Cardiac ventricle fibroblast (primary cell): ENCODE measurements at places on chromosomes 2 and 18. TPM values are rescaled to one million over a fixed set of nuclear protein-coding genes. Genes with fewer than 3 reads are reported as not detected.

The SCYGR2 gene
- total RNA-seq: not detected in 2 replicates

The TUBA4B gene
- not detected in 2 replicates for total RNA-seq

The EFR3B gene
- total RNA-seq: 0.24 and 0.50 TPM in 2 replicates

The SERPINB7 gene
- total RNA-seq: 2.2 TPM in 1 of 2 replicates, not detected in the other

The CENPA gene
- total RNA-seq: 0.87 and 1.9 TPM in 2 replicates

The CASP10 gene
- total RNA-seq: 2.7 and 3.7 TPM in 2 replicates

The GALNT3 gene
- total RNA-seq: 0.20 and 0.69 TPM in 2 replicates

The C2orf42 gene
- total RNA-seq: 12.2 and 13.5 TPM in 2 replicates

The ADD2 gene
- 0.05 TPM in 1 of 2 replicates, not detected in the other for total RNA-seq

The RTP5 gene
- not detected in 2 replicates for total RNA-seq

The ARID5A gene
- 12.1 and 13.5 TPM in 2 replicates for total RNA-seq

The TXNDC2 gene
- 0.19 TPM in 1 of 2 replicates, not detected in the other for total RNA-seq

The GREB1L gene
- 0.12 and 0.15 TPM in 2 replicates for total RNA-seq

The ZFP36L2 gene
- 90.6 and 98.1 TPM in 2 replicates for total RNA-seq

The PSMA8 gene
- total RNA-seq: not detected in 2 replicates

The NT5C1B gene
- total RNA-seq: 0.10 TPM in 1 of 2 replicates, not detected in the other

The BMP10 gene
- total RNA-seq: not detected in 2 replicates

The TET3 gene
- 3.4 TPM in 2 replicates for total RNA-seq

The TSPYL6 gene
- not detected in 2 replicates for total RNA-seq

The POTEI gene
- not detected in 2 replicates for total RNA-seq

The CNGA3 gene
- total RNA-seq: not detected in 2 replicates

The GPAT2 gene
- 2.3 and 3.2 TPM in 2 replicates for total RNA-seq

The PHOSPHO2 gene
- total RNA-seq: 1.1 and 3.9 TPM in 2 replicates

The CFC1 gene
- not detected in 2 replicates for total RNA-seq

The SP3 gene
- total RNA-seq: 72.7 and 81.9 TPM in 2 replicates

The C2orf66 gene
- 0.20 and 0.56 TPM in 2 replicates for total RNA-seq

The PKDCC gene
- total RNA-seq: 65.5 and 73.6 TPM in 2 replicates

The REG3G gene
- not detected in 2 replicates for total RNA-seq

The CRIM1 gene
- 62.3 and 68.2 TPM in 2 replicates for total RNA-seq

The COLEC12 gene
- 73.4 and 73.8 TPM in 2 replicates for total RNA-seq

The MREG gene
- total RNA-seq: 1.8 and 3.5 TPM in 2 replicates

The GRHL1 gene
- not detected in 2 replicates for total RNA-seq

The SUMO1 gene
- 55.0 and 62.2 TPM in 2 replicates for total RNA-seq

The SERPINB13 gene
- not detected in 2 replicates for total RNA-seq

The FBXO41 gene
- 1.7 and 2.4 TPM in 2 replicates for total RNA-seq

The UGT1A3 gene
- total RNA-seq: not detected in 2 replicates

The TOGARAM2 gene
- 0.94 and 1.9 TPM in 2 replicates for total RNA-seq

The NFU1 gene
- 17.2 and 25.9 TPM in 2 replicates for total RNA-seq

The CTAGE1 gene
- not detected in 2 replicates for total RNA-seq
